ENCODE measurements at places on chromosomes 4 and X. TPM values are rescaled to one million over a fixed set of nuclear protein-coding genes. Genes with fewer than 3 reads are reported as not detected.

DNA sequence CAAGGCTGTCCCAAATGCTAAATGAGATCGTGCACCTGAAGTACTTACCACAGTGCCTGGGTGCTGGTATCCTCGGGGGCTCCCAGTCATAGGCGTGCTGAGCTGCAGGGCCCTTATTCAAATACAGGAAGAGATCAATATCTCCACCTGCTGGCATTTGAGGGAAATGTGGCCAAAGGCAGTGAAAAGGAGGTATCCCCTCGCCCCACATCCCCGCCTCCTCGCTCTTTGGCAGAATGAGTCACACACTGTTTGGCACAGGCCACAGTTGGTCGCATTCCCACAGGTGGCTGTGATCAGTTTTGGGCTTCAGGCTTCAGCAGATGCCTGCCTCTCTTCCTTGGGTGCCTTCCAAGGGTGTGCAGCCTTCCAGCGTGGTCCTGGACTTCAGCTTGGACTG lies 28.4 kb downstream of the ZNF185 start:
- peak; percentile 52 for DNase-seq

TMEM255A gene
- 0.18 TPM for total RNA-seq

GRCh38 chr4:176186067-176186466 lies 9.3 kb downstream of the SPATA4 start:
- no peak for DNase-seq

- DNase-seq: no peak
These were observed 43.9 kb downstream of the TMEM154 start for GRCh38 chr4:152635851-152636250.

DNA sequence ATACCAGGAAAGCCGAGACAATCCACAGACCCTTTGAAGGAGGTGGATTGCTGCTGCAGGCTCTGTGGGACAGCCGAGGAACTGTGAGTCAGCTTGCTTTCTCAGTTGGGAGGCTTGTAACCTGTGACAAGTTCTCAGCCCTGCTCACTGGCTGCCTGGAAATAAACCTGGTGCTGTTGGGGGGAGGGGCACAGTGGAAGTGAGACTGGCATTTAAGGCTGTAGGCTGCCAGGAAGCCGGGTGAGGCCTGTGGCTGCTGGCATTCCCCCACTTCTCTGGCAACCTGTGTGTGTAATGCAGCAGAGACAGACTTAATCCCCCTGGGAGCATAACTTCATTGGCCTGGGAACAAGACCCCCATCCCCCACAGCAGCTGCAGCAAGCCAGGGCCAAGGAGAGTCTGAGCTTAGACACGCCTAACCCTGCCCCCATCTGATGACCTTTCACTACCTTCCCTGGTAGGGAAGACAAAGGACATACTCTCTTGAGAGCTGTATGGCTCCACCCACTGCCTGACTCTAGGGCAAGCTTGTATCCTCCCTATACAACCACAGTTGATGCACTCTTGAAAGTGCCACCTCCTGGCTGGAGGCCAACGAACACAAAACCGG lies 64.1 kb downstream of the ALPK1 start:
- no peak for DNase-seq

DNA sequence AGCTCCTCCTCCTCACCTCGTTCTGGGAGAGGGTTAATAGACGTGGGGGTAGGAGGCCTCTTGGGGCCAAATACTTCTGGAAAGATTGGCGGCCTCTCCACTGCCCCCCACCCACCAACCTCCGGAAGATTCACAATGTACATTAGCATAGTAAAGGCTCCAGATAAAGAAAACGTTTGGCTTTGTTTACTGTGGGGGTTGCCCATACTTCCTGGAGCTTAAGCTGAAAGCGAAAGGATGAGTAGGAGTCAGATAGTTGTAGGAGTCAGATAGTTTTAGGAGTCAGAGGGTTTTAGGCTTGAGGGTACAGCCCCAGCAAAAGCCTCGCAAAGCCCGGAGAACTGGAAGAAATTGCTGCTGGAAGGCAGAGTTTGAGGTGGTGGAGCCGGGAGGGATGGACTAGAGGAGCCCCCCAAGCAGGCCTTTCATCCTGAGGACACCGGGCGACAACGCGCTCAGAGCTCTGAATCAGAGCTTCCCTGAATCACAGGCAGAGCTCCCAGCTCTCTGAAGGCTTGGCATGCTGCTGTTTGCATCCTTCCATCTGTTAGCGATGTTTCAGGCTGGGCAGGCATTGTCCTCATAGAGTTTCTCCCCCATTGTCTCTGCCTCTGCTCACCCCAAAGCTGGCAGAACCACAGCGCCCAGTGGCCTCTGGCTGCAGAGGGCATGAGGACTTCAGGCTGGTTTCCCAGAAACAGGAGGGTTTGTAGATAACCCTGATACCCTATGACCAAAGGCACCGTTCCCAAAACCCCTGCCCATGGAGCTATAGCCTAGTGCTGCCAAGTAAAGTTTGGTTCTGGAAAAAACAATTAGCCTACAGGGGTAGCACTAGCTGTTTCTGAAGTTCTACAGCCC lies 280.7 kb downstream of the BCOR start:
- DNase-seq: no peak

AADAT gene
- 31.2 TPM for total RNA-seq

GRCh38 chrX:152845618-152846240 lies 14.9 kb downstream of the NSDHL start:
- no peak for DNase-seq

DNA sequence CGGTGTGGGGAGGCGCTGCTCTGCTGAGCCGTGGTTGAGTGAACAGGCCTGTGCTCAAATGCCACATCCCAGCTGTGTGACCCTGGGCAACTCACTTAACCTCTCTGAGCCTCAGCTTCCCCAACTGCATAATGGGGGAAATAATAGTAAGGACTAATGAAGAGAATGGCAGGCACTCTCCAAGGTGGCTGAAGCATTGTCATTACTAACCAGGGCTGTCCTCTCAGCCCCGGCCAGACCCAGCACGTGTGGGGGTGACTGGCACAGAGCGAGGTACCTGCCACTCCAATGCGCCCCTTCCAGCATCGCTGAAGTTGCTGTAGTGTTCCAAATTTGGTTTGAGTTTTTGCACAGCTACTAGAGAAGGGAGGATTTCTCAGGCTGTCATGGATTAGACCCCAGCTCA lies 80.0 kb downstream of the ABLIM2 start:
- DNase-seq: no peak

ZNF732 gene
- 0.14 TPM for total RNA-seq

MAGEA1 gene
- total RNA-seq: not detected

KCNIP4 gene
- total RNA-seq: not detected

DNA sequence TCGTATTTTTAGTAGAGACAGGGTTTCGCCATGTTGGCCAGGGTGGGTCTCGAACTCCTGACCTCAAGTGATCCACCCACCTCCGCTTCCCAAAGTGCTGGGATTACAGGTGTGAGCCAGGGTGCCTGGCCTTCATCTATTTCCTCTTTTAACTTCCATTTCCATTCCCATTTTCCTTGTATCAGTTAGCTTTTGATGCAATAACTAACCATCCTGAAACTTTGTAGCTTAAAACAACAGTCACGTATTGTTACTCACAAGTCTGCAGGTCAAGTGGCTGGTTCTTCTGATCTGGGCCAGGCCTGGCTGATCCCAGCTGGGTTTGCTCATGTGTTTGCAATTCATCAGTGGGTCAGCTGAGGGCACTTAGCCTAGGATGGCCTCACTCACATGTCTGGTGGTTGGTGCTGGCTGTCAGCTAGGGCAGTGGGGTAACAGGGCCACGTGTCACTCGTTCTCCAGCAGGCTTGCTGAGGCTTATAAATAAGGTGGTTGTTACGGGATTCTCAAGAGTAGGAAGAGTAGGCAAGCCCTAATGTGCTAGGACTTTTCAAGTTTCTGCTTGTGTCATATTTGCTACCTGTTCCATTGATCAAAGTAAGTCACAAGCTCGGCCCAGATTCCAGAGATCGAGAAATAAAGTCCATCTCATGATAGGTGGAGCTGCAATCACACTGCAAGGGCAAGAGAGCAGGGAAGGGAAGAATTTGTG lies 88.2 kb downstream of the SOWAHB start:
- DNase-seq: no peak

ADH1B gene
- 17.3 TPM for total RNA-seq

DNA sequence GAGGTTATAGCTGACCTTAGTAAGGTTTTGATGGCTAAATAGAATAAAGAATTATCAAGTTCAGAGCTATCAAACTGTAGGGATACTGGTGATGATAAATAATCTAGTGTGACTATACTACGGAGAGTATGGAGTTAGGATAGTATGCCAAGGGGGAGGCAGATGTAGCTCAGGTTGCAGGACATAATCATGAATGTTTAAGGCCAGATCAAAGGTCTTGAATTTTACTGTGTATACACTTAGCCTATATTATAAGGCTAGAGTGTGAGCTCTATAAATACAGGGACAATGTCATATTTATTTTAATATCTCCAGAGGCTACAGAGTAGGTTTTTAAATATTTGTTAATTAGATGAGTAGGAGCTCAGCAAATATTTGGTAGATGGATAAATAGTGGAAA lies 131.1 kb upstream of the STIM2 start:
- DNase-seq: no peak

ADH4 gene
- not detected for total RNA-seq

GRCh38 chr4:5378002-5378401 lies 326.7 kb downstream of the STK32B start:
- DNase-seq: no peak

GRCh38 chrX:51456814-51457213 lies 39.6 kb downstream of the NUDT11 start:
- no peak for DNase-seq

PTCHD1 gene
- 1.6 TPM for total RNA-seq

TEX13D gene
- total RNA-seq: not detected

DNA sequence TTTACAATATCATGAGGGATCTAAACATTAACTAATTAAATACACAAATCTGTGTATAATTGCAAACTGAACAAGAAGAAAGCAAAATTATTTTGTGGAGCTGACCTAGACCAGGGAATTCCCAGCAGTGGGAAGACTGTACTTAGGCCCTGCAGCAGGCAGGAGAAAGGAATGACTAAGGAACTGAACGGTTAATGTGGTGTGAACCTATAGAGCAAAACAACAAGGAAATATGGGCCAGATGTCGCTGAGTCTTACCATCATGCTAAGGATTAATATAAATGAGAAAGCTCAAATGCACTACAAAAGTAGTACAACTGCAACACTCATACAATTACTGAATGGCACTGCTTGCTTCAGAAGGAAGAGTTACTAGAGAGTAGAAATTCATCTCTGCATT lies 120.3 kb upstream of the ATXN3L start:
- no peak for DNase-seq

DNA sequence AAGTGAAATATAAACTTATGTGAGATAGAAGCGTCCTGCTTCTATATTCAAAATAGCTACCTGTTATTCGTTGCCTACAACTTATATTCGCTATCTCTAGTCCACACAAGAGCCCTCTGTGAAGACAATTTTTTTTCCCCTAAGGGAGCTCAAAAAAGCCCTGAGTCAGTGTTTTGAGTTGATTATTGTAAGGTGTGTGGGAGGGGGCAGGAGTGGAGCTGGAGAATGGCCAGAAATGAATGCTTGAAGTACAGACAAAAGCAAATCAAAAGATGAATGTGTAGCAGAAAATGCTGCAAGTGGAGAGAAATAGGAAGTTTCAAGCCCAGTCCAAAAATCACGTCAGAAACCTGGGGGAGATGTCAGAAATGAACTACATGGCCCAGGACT lies 655.0 kb upstream of the LCORL start:
- no peak for DNase-seq

GPR50 gene
- not detected for total RNA-seq

DNA sequence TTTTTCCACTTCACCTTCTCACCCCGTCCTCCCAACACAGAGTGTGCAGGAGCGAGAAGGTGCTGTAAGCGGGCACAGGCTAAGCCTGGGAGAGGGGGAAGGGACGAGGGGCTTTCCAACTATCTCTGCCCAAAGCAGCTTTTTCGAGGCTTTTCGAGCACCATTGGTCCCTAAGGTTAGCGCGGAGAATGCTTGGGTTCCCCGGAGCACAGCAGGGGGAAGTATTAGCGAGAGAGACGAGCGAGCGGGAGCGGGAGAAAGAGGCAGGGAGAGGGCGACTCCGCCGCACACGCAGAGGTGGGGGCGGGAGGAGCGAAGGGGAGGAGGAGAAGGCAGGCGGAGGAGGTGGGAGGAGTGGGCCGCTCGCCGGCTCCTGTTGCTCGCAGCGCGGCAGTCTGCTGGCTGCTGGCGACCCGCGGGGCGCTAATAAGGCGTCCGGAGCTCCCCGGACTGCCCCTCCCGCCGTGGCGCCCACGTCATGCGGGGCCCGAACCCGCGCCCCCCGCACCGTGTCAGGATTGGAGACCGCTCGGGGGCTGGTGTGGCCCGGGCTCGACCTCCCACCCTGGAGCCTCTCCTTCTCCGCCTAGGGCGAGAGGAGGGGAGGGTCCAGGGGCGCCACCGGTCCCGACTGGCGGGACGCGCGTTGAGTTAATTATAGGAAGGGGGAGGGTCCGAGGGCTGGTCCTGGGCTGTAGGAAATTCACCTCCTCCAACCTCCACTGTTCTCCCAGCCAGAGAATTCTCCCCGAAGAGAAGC lies at the start of gene ADAMTS3:
Gene ADAMTS3, minus strand, starts transcription at position 263 of the 760 bp plus-strand sequence. CDS start 459 bp downstream, outside the sequence.
- DNase-seq: peak; percentile 59

FANCB gene
- total RNA-seq: 5.1 TPM

DNA sequence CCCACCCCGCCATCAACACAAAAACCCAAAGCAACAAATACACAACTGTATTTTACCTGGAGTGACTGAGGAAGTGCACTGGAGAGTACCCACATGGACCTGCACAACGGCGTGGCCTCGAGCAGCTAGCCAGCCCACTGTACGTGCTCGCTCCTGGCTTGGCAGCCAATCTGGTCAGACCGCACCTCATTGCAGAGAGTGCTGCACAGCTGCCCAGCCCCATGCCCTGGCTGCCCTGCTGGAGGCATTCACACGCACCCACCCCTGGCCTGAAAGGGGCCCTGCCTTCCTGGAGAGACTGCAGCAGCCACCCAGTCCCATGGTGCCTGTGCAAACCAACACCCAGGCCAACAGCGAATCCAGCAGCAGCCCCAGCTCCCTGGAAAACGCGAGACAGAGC lies 116.3 kb downstream of the GALNTL6 start:
- DNase-seq: no peak

- DNase-seq: no peak
These were observed 56.9 kb upstream of the SMIM10 start for GRCh38 chrX:134933911-134934310.

GRCh38 chr4:99459546-99460042 lies 24.5 kb upstream of the ADH7 start:
- no peak for DNase-seq

Data from prostate gland (tissue), 2 donors.